Omental fat pad (tissue), 4 donors: ENCODE measurements at places on chromosomes 2 and 18. TPM values are rescaled to one million over a fixed set of nuclear protein-coding genes. Genes with fewer than 3 reads are reported as not detected.

- DNase-seq = no peak
Measured at GRCh38 chr2:223969315-223969714, 12.1 kb downstream of the MRPL44 start.

DNA sequence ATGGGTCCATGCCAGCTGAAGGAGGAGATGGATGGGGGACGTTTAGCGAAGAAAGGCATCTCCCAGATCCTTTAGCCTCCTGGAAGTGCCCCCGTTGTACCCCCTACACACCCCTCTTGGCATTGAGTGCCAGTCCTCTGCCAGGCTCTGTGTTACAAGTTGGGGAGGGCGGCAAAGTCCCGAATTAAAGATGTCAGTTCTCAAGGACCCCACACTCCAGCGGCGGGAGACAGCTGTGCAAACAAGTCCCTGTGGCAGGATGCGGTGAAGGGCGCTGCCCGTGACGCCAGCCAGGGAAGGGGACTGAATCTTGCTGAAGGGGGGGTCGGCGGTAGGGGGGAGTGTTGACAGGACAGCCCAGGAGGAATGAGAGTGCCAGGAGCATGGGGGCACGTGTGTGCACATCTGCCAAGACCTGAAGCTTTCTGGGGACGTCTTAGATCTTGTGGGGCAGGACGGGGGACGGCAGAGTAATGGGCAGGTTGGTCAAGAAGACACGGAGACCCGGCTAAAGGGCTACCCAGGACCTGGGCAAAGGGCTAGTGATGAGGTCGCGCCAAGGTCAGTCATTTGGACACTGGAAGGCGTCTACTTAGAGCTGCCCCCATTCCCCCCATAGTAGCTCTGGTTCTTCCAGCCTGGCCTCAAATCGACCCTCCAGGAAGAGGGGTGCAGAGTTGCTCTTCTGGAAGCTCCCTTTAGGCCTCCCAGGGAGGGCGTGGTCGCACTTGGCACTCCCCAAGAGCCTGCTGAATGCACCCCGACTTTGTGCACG lies 2.8 kb upstream of the CTDSP1 start:
- DNase-seq = no peak

- no peak for DNase-seq
Measured at GRCh38 chr2:71792926-71793761, 339.8 kb downstream of the DYSF start.

DNA sequence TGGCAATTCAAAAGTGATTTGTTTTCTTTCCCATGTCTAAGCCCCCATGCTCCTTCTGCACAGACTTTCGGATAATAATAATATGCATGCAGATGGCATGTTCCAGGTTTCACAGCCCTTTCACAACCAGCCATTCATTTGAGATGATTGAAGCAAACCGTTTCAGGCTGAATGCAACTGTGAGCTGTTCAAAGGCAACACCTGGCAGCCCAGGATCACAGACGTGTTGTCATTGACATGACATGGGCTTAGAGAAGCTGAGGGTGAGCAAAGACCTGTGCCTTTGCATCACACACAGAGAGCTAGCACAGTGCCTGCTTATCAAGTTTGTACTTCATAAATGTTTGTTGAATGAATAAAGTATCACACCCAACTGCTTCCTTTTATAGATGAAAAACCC lies 12.4 kb upstream of the ERMN start:
- DNase-seq = no peak

DNA sequence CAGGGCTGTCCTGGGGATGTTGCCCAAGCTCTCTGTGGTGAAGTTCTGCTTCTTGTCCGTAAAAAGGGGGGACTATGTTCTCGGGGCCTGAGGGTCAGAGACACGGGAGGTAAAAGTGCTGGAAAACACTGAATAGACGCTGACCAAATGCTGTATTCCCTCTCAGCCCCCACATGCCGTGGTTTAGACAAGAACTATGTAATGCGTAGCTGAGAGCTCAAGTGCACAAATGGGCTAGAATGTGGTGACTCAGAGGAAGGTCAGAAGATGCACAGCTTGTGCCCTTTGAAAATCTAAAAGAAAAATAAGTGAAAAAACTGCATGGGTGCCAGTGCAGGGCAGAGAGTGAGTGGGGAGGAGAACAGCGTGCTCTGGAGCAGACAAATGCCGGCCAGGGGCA lies 80.3 kb upstream of the MAP4K4 start:
- no peak for DNase-seq

- DNase-seq = no peak
Measured at GRCh38 chr2:66940080-66940479, 457.1 kb upstream of the ETAA1 start.

- DNase-seq = no peak
Measured at GRCh38 chr18:55753643-55754263, 165.8 kb upstream of the TCF4 start.

GRCh38 chr2:127638361-127639110 lies 7.4 kb upstream of the GPR17 start:
- DNase-seq = no peak

DNA sequence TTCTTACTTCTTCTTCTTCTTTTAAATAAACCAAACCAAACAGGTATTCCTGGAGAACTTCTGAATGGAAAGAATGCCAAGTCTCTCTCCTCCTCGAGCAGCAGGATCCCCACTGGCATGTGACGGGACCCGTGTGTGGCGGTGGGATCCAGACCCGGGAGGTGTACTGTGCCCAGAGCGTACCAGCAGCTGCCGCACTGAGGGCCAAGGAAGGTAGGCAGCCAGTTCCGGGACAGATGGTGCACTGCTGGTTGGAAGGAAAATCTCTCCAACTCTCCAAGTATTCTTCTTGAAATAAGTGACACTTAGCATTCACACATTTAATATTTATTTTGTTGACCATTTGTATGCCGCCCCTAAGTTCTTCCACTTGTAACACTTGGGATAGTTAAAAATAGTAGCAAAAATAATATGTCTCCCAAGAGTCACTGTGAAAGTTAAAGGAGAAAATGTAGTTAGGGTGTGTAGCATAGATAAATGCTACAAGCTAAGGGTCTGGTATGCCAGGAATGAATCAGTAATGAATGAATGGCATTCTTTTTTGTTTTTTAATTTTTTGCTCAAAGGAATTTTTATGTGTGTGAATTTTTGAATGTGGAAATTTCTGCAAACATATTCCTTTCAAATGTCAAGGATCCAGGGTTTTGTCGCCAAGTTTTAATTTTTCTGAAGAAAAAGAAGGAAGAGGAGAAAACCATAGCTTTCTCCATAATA lies 349.9 kb downstream of the THSD7B start:
- DNase-seq = no peak

GRCh38 chr2:106282462-106283170 lies 88.5 kb upstream of the UXS1 start:
- DNase-seq = no peak

DNA sequence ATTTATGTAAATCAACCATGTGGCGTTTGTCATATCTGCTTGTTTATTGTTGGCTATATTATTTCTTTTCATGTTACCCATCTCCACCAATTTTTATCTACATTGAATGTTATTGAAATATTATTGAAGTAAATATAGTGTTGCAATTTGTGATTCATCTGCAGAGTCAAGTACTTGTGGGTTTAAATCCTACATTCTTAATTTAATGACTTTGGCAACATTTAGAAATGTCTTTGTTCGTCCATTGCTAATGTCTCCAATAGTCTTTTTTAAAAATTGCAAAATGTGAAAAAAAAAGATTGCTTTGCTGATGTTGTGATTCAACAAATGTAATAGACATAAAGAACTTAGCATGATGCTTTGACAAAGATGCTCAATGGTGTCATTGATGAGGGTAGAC lies 1572.8 kb upstream of the PIK3C3 start:
- DNase-seq = no peak

DNA sequence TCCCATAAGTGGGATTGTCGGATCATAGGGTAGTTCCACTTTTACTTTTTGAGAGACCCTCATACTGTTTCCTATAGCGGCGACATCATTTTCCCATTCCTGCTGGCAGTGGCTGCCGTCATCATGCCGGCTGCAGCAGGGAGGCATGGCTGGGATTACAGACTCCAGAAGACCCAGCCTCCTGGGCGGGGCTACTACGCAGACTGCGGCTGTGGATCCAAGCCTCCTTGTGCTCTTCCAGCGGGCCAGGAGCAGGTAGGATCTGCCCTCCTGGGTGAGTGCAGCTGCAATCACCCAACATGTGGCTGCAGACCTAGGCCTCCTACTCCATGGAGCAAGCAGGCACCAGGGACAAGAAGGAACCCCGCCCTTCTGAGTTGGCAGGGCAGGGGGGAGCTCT lies 359.2 kb downstream of the GALR1 start:
- DNase-seq = no peak

DNA sequence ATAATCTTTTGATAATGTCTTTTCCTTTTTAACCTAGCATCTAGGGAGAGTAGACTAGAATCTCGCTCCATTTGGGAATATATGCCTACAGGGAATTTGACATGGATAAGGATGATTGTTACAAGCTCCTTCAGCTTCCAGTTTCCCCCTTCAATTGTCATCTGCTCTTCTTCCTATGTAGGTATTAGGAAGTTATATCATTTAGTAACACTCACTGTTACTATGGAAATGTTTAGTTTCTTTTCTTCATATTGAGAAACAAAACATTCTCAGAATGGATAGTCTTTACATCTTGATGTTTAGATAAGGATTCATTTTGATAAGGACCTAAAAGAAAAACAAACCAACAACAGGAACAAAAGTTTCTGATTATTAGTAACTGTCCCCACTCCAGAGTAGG lies 127.6 kb downstream of the PHLPP1 start:
- DNase-seq = no peak

DNA sequence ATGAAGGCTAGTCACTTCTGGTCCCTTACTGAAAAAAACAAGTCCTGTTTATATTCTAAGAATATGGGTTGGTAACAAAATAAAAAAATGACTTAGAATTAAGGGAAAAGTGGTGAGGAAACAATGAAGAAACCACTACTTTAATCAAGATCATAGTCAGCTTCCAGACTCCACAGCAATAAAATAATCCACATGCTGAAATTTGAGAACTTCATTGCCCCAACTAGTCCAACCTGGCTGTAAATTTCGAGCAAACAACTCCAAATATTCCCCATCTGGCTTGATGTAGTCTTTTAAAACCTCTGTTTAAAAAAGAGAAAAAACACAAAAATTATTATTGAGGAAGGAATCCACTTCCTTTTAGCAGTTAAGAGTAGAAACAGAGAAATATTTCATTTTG lies 32.5 kb downstream of the METTL4 start:
- no peak for DNase-seq

DNA sequence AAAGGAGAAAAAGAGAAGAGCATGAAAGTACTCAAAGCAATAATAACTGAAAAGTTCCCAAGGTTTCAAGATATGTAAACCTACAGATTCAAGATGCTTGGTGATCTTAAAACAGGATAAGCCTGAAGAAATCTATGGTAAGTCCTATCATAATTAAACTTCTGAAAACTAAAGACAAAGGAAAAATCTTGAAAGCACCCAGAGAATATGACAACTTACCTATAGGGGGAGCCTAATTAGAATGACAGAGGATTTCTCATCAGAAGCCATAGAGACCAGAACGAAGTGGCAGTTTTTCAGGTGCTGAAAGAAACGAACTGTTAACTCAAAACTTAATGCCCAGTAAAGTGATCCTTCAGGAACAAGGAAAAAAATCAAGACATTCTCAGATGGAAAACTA lies 59.7 kb downstream of the XDH start:
- DNase-seq = no peak

DNA sequence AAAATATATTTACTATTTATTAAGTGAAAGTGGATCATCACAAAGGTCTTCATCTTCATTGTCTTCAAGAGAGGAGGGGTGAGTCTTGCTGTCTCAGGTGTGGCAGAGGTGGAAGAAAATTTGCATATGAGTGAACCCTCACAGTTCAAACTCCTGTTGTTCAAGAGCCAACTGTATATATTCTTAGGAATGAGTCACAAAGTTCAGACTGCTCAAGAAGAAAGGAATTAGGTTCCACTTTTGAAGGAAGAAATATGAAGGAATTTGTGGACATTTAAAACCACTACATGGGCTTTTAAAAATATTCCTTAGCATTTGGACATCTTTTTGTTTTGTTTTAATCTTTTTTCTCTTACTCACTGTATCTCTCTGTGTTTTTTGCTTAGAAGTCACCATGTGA lies 212.6 kb downstream of the INSIG2 start:
- DNase-seq = no peak

The CDCA7 gene
- not detected for total RNA-seq

The CHAC2 gene
- total RNA-seq = 3.2 TPM

The KLHL30 gene
- 0.28 TPM for total RNA-seq

The DSG1 gene
- not detected for total RNA-seq

The DOCK10 gene
- total RNA-seq = 17.7 TPM

The CDH20 gene
- total RNA-seq = 3.7 TPM
